Nephron progenitor cell (in vitro differentiated cells): ENCODE measurements at places on chromosomes 5 and 9.

- no peak for DNase-seq
Observed at GRCh38 chr9:95139126-95139525, 178.4 kb downstream of the FANCC start.

DNA sequence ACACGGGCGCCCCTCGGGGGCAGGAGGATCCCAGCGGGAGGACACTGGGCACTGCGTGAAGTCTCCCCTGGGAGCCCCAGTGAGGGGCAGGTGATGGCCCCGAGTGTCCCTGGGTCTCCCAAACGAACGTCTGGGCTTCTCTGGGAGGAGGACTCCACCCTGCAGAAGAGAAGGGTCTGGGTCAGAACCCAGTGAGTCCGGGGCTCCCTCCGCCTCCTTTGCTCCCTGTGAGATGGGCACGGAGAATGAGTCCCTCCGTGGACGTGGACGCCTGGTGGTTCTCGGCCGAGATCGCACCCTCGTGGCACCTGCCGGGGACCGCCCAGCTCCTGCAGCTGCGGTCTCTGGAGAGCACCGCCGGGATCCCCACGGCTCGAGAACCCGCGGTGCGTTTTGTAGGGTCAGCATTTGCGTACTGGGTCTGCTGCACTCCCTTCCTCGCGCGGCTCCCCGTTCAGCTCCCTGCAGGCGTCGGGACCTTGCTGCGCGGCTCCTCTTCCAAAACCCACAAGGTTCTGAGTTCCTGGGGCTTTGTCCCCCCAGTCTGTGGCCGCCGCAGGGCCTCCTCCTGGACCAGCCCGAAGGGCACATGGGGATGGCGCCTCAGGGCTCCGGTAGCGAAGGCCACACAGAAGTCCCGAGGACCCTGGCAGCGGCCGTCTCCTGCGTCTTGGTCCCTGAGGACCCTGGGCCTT lies 10.2 kb upstream of the CEP72 start:
- DNase-seq, result no peak

GRCh38 chr5:172005708-172006320 lies 624 bp downstream of the FBXW11 start:
- peak; percentile 46 for DNase-seq

GRCh38 chr5:102554728-102555127 lies 55.9 kb upstream of the SLCO6A1 start:
- no peak for DNase-seq

DNA sequence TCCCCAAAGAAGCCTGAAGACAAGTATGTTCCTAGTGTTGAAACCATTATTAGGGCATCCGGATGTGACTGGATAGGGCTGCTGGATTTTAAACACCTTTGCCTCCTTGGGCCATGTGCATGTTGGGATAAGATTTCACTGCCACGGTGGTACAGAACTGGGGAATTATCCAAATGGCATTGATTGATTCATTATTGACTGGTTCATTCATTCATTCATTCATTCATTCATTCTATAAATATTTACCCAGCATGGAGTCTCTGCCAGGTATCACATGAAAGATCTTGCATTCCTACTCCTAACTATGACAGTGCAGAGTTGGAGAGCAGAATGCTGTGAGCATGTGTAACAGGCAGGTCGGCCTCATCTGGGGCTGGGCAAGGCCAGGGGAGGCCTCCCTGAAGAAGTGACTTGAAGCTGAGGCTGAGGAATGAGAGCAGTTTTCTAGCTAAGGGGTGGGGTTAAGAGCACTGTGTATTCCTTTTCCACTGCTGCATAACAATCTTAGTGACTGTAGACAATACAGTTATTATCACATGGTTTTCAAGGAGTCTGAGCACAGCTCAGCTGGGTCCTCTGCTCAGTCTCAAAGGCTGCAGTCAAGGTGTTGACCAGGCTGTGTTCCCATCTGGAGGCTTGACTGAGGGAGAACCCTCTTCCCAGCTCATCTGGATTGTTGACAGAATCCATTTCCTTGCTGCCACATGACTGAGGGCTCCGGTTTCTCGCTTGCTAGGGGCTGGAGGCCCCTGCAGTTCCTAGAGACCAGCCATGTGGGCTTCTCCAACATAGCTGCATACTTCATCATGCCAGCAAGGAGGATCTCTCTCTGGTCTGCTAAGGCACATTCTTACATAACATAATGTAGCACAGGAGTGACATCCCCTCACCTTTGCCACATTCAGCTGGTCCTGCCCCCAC lies 35.7 kb downstream of the AK8 start:
- no peak for DNase-seq

DNA sequence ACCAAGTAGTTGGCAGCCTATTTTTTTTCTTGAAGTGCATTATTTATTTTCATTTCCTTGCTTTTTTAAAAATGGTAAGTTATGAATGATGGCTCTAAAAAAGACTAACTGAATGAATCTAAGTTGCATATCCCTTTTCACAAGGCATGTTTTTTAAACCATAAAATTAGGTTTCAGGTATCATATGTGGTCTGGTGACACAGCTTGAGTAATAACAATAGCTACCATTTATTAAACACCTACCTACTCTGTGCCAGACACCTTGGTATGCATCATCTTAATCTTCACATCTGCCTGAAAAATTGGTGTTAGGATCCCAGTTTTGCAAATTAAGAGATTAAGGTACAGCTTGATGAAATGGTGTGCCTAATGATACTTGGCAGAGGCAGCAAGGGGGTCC lies 4.3 kb upstream of the GABBR2 start:
- DNase-seq, result no peak

GRCh38 chr5:150488519-150489359 lies 19.2 kb upstream of the NDST1 start:
- no peak for DNase-seq
